ENCODE measurements at places on chromosomes 13 and 19.

GRCh38 chr13:111625526-111626315, 305.3 kb downstream of the TEX29 start:
- no peak for DNase-seq

DNA sequence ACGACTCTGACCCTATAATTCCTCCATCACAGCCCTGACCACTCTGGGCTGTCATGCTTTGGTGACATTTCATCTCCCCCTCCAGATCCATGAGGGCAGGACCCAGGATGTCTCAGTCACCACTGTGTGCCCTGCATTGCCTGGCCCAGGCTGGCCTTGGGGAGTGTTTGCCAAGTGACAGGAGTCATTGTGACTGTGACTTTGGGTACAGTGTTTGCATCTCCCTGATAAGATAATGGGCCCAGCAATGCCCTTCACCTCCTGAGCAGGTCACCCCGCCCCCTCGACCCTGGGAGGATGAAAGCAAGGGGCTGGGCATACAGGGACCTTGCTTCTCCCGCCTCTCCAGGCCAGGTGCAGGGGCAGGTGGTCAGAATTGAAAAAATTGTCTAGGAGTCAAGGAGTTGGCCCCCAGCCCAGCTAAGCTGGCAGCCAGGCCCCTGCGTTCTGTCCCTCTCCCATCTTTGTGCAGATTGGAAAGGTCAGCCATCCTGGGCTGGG, 5.9 kb upstream of the ATP4A start:
- no peak for DNase-seq

DNA sequence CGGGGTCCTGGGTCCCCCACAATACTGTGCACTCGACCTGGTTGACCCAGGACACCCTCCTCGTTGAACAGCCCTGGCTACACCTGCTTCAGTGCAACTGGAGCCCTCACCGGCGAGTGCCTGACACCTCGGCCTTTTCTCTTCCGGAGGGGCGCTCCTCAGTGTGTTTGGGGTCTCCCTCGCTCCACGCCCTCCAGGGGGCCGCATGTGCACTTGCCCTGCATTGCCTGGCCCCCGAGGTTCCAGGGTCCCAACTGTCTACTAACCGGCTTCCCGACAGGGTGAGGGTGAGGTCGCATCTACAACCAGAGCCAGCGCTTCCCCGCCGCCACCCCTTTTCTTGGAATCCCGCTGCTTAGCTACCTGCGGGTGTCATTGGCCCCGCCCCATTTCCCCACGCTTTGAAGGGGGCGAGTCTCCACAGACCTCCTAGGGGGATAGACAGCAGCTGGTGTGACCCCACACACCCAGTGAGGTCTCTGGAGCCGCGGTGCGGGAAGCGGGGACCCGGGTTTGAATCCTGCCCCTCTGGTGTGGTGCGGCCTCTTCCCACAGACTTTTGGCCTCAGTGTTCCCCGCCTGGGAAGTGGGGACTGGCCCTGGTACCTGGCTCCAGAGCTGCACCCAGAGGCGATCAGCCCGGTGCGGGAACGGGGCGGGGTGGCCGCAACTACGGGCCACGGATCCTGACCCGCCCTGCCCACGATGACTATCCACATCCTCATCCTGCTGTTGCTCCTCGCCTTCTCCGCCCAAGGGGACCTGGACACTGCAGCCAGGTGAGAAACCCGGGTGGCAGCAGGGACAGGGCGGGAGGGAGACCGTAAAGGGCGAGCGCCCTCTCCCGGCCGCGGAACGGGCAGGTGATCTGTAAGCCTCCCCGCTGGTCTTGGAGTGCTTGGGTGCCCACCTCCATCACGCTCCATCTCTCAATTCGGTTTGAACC, at the start of gene ADM5:
TSS of gene ADM5 (plus strand) at position 462 of the 946 bp plus-strand sequence. CDS start at position 706, 244 bp downstream.
- DNase-seq, result no peak

DNA sequence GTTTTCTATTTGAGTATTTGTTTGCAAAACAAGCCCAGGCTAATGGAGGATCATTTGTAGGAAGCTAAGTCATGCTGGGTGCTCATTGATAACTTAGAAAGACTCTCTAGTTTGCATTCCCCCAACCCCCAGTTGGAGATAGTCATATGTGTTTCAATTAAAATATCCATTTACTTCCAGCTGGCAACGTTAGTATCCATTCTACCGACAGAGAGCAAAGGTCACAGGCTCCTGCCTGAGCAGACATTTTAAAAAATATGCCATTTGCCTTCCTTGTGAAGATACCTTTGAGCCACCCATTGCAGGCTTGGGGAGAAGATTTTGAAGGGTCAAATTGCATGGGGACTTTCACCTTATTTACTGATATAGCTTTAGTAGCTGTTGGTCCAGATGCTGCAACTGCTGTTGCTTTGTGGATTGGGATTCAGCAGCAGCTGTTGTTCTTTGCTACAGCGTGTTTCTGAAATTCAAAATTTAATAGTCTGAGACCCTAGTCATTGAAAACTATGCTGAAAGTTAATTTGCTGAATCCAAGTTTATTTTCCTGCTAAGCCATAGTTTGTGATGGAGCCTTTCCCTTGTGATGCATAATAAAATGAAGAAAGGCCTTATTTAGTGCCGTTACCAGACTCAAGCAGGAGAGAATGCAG, 335.1 kb downstream of the GPC6 start:
- no peak for DNase-seq

GRCh38 chr13:21663197-21663596, 7.7 kb upstream of the FGF9 start:
- no peak for DNase-seq
